Activated CD8-positive, alpha-beta memory T cell treated with anti-CD3 and anti-CD28 coated beads for 1 hour (primary cell): ENCODE measurements at places on chromosomes 7 and 10.

- DNase-seq = no peak
Observed at GRCh38 chr10:56632537-56632936, 271.5 kb upstream of the ZWINT start.

- no peak for DNase-seq
Observed at GRCh38 chr7:152663931-152664330, 12.0 kb downstream of the XRCC2 start.

GRCh38 chr10:28354511-28354910, 51.6 kb upstream of the MPP7 start:
- no peak for DNase-seq

GRCh38 chr7:75850235-75850634, 28.6 kb upstream of the RHBDD2 start:
- DNase-seq = no peak

DNA sequence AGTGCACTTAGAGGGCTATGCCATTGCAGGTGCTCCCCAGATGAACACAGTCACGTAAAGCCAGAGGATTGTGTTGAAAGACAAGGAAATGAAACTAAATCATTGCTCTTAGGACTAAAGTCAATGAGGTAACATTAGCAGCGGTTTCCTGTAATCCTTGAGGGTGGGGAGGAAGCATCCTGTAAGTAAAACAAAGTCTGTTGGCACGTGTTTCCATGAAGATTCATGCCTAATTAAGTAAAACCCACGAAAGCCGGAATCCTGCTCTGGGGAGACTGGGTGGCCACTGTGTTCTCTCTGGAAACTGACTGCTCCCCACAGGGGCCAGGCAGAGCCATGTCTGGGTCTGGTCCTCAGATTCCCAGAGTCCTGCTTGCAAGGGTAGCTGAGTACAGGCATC, 18.3 kb downstream of the STEAP1B start:
- no peak for DNase-seq

DNA sequence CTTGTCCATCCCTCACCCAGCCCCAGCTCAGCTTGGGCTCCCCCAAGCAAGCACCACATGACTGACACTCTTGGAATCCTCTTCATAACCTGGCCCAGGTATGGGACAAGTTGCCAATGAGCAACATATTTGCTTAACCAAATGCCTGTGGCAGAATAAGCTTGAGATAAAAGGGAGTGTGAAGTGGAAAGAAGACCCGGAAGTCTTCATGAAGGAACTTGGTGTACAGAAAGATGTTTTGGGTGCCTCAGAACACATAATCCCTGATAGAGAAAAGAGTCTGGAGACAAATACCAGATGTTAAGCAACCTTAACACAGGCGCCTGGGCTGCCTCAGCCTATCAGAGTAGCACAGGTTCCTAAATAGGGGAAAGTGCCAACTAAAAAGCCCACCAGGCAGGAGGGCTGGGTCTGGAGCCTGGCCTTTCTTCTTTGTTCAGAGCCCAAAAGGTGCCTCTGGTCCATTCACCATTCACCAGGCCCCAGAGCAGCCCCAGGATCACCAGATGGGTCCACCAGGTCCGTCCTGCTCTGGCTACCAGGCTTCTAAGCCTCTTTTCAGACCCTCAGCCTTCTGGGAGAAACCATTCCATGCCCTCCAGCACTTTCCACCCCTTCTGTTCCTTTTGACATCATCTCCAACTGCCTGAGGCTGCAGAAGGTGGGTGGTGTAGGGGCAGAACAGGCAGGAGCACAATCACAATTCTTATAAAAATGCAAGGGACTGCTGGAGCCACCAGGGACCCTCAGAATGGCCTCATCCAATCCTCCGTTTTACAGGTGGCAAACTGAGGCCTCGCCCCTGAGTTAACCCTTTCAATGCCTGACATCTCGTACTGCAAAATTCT, 22.6 kb downstream of the KCNMA1 start:
- no peak for DNase-seq

GRCh38 chr7:94782777-94783176, 124.6 kb upstream of the PPP1R9A start:
- no peak for DNase-seq

DNA sequence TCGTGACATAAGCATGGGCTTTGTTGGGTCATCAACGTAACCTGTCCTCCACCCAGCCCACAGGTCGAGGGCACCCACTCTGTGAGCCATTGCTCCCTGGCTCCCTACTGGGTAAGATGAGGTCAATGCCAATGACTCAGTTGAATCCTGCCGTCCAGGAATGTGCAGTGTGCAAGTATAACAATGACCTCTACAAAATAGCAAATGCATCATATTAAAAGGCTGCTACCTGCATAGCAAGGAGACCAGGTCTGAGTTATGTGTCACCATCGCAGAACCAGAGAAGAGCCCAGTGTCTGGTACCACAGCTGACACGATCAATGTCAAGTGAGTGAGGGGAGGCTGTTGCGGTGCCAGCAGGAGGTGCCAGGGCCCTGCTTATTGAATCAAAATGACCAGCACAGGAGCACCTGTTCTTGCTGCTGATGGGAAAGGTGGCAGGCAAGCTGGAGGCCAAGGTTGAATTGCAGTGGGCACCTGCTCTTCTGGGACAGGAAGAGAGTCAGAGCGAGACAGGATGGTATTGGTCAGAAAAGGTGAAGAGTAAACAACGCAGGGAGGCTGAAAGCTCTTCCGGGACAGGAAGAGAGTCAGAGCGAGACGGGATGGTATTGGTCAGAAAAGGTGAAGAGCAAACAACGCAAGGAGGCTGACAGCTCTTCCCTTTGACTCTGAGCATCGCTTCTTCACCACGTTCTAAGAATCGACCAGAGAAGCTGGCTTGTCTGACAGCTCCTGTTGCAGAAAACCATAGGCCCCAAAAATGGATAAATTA, 108.7 kb upstream of the ADAM12 start:
- no peak for DNase-seq

- no peak for DNase-seq
Observed at GRCh38 chr7:40175725-40176510, 41.1 kb downstream of the SUGCT start.

DNA sequence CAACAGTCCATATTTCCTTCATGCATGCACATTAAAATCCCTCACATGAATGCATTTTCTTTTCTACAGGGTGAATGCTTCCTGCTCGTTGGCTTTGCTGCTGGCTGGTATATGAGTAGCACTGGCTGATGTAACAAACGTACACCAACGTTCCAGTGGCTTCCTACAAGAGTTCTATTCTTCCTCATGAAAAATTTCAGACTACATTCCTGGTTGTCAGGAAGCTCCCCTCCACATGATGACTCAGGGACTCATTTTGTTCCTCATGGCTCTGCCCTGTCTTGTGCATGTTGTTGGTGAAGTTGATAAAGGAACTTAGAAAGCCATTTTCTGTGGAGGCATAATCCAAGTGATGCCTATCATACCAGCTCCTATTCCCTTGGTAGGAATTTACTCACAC, 470.7 kb upstream of the KLF6 start:
- no peak for DNase-seq

DNA sequence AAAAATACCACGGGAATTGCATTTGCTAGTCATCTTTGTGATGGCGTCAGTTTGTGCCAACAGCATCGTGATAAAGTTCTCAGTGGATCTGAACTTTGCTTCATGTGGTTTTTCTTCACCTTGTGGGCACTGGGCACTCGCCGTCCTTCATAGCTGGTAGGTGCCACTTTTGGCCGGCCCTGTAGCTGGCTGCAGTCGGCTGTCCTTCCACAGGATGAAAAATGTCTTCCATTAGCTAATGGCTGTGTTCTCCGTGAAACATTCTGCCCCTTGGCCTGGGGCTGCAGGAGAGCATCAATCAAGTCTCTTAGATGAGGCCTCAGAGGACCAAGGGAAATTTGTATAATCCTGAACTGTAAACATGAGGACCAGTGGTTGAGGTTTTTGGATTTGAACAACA, 145.3 kb downstream of the DYNC1I1 start:
- no peak for DNase-seq

DNA sequence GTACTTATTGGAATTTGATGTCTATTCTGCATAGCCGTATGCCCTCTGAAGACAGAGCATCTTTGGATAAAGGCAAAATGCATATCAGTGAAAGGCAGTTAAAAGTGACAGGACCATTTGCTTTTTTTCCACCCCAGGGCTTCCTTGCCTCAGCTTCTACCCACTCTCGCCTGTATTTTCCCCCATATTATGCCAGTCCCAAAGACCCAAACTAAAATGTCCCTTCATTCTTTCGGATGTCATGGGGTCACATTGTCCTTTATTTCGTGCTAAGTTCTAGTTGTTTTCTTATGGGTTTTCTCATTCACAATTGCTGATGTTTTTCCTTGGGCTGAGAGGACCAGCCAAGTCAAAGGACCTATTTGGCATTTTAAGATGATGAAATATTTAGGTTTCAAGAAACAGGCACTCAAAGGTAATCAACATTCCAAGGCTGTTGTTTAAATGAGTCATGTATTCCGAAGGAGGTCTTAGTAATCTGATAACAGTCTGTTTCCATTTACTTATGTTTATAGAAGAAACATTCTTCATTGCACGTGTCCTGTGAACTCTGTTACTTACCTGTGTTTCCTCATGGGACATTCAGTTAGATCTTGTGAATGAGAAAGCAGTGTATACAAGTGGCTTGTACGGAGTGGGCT, 74.1 kb downstream of the DNAH11 start:
- no peak for DNase-seq

GRCh38 chr7:130963339-130963738, 229.3 kb upstream of the KLF14 start:
- no peak for DNase-seq

GRCh38 chr10:47264797-47265281, 35.2 kb upstream of the GDF10 start:
- DNase-seq = peak; percentile 27

- DNase-seq = no peak
Observed at GRCh38 chr10:129416155-129416554, 50.9 kb upstream of the MGMT start.

DNA sequence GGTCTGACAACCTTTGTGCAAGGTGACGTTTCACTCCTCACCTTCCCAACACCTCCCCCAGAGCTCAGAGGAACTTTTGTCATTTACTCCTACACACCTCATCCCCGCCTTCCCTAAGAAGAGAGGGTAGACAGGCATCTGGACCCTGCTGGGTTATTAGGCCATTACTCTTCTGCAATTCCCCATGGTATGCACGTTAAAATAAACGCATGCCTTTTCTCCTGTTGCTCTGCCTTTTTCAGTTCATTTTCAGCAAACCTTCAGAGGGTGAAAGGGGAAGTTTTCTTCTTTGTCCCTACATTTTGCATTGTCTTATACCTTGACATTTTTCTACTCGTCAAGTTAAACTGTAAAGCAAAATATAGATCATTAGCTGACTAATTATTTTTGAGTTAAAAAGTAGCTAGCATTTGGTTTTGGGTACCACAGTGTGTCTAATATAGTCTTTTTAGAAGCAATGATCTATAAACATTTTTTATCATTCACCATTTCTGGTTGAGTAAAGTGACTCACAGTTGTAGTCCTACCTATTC, 10.5 kb upstream of the EDRF1 start:
- no peak for DNase-seq

GRCh38 chr10:132100556-132101349, 35.0 kb downstream of the JAKMIP3 start:
- no peak for DNase-seq

DNA sequence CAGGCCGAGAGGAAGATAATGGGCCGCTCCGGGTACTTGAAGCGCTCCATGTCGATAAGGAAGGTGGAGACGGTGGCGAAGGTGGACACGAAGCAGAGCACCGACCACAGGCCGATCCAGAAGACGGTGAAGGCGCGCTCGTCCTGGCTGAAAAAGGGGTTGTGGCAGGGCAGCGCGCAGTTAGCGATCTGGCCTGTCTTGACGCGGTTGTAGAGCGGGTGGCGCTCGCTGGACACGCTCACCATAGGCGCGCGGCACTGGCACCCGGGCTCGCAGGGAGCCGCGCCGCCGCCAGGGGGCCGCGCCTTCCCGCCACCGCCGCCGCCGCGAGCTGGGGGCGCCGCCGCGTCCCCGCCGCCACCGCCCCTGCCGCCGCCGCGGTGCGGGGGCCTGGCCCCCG, 1.6 kb downstream of the FZD8 start:
- no peak for DNase-seq

GRCh38 chr7:26090927-26091519, 61.0 kb upstream of the NFE2L3 start:
- DNase-seq = no peak

DNA sequence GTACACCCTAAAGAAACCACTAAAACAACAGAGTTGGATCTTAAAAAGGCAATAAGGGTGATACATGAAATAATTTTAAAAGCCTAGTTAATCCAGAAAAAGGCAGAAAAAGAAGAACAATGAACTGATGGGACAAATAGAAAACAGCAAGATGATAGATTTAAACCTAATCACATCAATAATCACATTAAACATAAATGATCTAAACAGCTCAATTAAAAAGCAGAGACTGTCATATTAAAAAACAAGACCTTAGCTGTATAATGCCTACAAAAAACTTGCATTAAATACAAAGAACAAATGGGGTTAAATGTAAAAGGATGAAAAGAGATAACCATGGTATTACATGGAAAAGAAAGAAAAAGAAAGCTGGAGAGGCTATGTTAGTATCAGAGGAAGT, 96.2 kb downstream of the RTKN2 start:
- DNase-seq = no peak

DNA sequence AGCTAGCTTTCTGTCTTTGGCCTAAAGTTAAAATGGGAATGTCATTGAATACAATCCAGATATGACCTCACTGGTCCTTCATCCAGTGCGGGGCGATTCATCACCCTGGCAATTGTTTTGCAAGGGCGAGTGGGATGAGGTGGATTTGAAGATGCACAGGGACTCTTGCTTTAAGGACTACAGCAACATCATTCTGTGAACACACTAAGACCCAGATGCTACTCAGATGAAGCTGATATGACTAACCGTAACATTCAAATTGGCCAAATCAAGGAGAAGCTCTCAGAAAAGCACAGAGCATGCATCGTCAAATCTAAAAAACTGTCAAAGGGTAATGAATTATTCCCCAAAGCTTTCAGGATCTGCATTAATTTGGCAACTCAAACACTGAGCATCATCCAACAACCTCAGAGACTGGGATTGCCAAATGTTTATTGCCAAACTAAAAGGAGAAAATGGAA, 12.8 kb downstream of the CPA1 start:
- no peak for DNase-seq

GRCh38 chr7:156764016-156764669, 123.6 kb downstream of the RNF32 start:
- DNase-seq = no peak

DNA sequence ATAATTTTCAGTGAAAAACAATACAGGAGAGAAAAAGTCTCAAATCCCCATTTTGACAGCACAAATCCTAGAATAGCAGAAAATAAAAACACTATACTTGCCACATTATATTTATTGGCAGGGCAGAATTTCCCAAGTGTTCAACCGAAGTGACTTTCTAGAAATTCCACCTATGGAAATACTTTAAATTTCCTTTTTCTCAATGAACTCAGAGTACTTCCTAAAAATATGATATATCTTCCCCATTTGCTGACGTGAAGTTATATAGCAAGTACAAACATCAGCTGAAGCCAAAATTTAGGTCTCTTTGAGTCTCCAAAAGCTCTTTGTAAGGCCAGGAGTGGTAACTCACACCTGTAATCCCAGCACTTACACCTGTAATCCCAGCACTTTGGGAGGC, 83.3 kb downstream of the NT5C2 start:
- DNase-seq = no peak
